ENCODE measurements at places on chromosomes 2 and 18.

DNA sequence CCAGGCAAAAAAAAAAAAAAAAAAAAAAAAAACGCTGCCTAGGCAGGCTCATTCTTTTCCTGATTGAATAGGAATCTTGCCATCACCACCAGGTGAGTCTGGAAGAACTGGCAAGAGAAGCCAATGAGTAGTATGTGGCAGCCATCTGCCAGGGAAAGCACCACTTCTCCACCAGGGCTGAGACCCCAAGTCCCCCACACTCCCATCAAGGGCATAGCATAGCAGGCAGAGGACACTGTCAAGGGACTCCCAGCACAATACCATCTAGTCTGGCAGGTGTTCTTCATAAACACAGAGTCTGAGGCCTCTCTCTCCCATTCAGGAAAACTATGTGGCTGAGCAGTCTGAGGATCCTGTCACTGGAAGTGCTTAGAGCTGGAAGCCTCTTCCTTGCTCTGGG, 538.1 kb upstream of the DSEL start:
- no peak for DNase-seq

GRCh38 chr2:72238311-72238710, 90.6 kb upstream of the CYP26B1 start:
- DNase-seq: no peak

- no peak for DNase-seq
Observed at GRCh38 chr18:2641638-2642037, 13.9 kb upstream of the SMCHD1 start.

DNA sequence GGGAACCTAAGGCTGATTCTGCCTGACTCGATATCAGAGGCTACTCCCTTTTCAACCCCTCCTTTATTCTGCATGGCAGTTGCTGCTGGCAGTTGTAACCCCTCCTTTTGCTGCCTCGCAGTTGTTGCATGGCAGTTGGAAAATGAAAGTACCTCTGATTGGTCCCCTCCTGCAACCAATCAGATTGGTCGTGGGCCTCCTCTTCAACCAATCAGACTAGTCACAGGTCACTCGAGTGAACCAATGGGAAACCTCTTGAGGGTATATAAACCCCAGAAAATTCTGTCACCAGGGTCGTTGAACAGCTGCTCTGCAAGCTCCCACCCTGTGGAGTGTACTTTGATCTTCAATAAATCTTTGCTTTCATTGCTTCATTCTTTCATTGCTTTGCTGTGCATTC, 294.3 kb upstream of the SLC8A1 start:
- DNase-seq: no peak

- DNase-seq: no peak
Observed at GRCh38 chr2:119478188-119478977, 45.9 kb downstream of the SCTR start.

DNA sequence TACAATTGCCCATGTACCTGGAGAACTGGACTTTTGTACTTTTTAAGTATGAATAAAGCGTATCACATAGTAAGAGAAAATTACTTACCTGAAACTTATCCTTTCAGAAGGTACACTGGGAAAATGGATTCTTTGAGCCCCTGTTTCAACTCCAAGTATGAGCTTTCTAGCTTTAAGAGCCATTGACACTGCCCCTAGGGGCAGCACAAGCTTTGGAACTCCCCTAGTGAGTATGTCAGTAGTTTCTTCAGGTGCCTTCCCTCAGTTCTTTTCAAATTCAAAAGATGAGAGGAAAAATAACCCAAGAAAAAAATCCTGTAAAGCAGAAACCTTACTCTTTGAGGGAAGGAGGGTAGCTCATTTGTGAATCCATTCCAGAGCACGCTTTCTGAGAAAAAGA, 124.1 kb downstream of the MEMO1 start:
- no peak for DNase-seq

DNA sequence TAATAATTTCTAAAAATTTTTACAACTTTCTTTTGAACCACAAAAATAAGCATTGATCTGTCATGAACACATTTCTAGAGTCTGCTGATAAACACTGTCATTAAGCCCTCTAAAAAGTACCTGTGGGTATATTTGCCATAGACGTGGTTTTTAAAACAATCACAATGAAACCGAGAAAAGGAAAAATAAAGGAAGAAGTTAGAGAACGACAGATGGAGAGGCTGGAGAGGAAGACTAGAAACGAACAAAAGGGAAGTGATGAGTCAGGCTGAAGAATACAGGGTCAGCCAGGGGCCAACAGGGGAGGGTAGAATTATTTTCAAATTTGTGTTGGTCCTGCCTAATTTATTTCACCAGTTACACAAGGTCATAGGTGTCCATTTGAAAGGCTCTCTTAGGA, 62.0 kb downstream of the MYL12B start:
- DNase-seq: no peak

DNA sequence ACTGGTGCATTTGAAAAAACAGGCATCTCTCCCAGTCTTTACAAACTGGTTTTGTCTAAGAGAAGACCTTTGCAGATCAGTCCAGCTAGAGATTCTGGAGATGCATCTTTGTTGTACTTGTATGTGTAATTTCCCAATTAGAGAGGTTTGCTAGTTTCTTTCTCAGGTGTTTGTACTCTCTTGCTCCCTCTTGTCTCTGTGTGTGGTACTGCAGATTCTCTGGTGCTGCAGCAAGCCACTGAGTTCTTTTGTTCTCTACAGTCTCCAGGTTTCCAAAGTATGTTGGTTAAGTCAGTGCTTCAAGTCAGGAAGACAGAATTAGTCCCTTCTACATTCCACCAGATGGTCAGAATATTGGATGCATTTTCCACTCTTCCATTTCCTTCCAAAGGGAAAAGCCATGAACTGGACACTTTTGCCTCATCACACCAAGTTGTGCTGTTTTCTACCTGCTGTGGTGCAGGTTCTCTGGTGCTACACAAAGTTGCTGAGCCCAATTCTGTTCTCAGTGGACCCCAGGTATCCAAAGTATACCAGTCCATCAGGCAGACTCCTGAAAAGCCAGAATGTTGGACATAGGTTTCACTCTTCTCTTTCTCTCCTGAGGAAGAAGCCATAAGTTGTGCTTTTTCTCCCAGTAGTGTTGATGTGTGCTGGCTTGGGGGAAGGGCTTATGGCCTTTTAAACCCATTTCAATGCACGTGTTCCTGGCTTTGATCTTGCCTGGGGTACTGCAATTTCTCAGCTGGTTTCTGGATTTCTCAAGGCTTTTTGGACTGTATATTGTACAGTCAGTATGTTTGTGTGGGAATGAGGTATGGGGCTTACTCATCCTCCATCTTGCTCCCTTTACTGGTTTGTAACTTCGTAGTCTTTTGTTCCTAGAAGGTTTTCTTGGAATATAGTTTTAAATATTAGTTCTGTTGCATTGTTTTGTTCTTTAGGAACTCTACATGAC, 29.8 kb downstream of the EPC2 start:
- DNase-seq: no peak

DNA sequence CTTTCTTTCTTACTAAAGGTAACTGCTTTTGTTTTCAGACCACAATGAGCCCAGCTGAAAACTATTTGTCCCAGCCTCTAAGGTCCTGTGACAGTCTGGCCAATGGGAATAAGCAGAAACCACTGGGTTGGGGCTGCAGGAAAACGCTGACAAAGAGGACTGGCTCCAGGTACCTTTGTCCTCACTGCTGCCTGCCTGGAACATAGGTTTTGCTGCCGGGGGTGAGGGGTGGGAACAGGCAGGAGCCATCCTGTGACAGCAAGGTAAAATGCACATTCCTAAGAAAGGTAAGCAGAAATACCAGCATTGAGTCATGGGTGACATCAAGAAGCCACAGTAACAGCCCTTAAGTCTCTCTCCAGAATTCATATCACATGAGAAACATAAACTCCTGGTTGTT, 21.6 kb downstream of the PTPN2 start:
- DNase-seq: no peak

GRCh38 chr2:189111063-189111715, 68.4 kb downstream of the COL5A2 start:
- DNase-seq: no peak

DNA sequence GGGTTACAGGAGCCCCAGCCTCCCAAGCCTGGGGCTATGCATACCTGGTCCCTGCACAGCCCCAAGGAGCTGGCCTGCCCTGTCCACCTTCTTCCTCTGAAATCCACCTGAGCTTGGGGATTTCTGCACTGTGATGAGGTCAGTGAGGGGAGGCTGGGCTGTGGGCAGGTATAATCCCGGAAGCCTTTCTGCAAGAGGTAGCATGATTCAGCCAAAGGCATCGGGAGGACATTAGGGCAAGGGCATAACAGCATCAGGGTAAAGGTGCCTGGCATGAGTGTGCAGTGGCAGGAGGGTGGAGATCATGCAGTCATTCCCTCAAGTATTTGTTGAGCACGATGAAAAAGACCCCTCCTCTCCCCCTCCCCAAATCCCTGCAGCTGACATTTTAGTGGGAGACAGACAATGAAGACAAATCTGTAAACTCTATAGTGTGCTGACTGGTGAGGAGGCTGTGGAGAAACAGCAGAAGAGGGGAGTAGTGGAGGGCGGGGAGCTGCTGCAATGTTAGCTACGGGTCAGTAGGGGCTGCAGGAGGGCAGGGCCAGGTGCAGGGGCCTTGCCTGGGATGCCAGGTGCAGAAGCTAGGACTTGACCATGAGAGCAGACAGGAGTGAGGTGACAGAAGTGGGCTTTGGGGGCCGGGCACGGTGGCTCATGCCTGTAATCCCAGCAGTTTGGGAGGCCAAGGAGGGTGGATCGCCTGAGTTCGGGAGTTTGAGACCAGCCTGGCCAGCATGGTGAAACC, 18.7 kb downstream of the ZFP36L2 start:
- DNase-seq: no peak

DNA sequence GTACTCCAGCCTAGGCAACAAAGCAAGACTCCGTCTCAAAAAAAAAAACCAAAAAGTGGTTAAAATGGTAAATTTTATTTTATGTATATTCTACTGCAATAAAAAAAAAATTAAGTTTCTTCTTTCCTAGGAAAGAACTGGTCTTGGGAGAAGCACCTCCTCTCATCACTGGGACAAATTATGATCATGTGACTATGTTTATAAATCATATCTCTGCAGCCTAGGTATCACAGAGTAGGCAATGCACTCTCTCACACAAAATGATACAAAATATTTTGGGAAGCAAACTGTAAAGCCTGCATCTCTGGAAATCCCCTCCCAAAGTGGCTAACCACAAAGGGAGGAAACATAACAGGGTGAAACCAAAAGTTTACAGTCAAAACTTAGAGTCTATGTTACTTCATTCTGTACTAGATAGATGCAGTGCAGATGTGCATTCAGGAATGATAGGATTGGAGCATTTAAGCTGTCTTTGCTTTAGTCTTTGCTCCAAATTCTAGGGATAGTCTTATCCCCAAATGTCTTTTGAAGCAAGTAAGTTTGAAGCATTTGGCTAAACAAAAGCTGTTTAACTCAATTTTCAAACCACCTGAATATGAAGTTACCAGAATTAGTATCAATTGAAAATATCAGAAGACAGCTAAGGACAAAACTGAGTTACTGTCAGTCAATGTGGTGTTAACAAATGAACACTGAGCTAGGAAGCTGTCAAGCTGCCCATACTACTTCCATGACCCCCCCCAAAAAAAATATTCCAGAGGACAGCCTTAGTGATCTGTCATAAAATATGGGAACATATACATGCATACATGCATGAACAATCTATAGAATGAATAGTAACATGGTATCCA, 21.1 kb upstream of the MALT1 start:
- peak; percentile 25 for DNase-seq

- no peak for DNase-seq
Observed at GRCh38 chr2:150903461-150903860, 358.2 kb downstream of the RBM43 start.

DNA sequence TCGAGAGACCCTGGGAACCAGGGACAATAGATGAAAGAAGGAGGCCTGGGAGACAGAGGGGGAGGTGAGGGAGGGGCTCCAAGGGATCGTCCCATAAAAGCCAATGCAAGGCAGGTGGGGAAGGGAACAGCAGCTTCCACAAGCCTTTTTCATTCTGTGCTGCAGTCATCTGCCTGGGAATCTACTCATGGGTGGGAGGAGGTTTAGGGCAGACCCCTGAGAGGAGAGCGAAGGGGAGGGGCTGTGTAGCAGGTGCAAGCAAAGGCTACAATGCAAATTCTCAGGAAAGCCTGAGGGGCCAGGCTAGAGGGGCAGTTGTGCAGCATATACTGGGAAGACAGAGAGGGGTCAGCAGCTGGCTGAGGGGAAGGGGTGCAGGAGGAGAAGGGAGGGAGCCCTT, 135.4 kb downstream of the SETBP1 start:
- no peak for DNase-seq

DNA sequence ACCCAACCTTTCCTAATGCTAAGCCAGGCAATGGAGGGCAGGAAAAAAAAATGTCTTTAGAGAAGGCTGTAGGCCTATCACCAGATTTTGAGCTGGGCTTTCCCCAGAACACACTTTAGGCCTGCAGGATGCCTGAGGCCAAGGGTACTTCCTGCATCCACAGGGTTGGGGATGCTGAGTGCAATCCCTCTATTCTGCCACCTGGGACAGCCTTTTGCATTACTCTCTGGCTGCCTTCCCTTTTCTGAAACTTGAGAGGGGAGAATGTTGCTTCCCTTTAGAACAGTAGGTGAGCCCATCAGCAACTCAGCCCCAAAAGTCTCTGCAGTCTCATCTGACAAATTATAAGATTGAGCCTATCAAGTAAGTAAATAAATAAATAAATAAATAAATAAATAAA, 195.2 kb downstream of the SLC8A1 start:
- no peak for DNase-seq

DNA sequence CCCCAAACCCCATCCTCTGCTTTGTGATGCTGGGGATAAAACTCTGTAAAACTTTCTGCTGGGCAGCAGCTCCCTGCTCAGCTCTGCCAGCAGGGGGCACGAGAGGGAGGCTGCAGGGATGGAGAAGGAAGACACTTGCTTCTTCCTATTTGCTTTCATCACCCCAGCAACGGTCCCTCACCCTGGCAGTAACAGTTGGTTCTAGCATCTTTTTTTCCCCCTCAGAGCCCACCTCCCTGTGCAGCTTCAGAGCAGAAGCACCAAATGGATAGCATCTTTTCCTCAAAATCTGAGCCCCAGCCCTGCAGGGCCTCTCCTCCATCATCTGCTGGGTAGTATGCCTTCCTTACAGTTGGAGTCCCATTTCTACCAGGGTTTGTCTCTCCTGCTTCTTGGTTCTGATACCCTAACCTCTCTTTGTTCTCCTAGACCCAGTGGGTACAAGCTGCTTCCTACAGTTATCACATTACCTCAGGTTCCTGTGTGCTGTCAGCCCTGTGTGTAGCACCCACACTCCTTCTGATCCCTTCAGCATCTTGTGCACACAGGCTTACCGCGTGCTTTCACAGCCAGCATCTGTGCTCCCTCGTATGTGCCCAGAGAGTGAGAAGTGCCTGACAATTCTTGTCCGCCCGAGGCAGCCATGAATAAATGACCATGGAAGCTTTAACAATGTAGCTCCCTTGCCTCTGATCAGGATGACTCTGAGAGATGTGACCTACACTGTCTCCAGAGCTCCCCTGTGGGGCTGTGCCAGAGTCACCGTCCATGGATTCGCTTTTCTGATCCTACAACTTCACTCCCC, 14.5 kb downstream of the CKAP2L start:
- peak; percentile 75 for DNase-seq
